ENCODE measurements at places on chromosomes 5 and 9.

- DNase-seq = peak; percentile 19
These were observed 19.0 kb upstream of the FAM169A start for GRCh38 chr5:74885170-74885569.

- DNase-seq = no peak
These were observed 180.2 kb downstream of the ADCY2 start for GRCh38 chr5:7576023-7576715.

DNA sequence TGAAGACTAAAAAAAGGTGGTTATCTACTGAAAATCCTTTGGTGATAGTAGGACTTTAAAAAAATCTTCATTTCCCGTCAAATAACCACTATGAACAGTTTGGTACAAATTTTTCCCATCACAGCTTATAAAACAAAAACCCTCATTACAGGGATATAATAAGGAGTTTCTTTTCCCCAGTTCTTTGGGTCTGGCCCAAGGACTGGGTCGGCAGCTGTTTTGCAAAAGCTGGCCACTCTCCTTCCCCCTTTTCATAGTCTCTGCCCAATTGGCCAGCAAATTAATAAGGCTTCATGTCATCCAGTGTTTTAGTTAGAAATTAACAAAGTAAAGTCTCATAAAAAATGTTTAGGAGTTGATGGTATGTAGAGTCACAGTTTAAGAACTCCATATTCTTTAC is 47.0 kb upstream of the PDE8B start:
- no peak for DNase-seq

- no peak for DNase-seq
These were observed 13.0 kb downstream of the TNIP1 start for GRCh38 chr5:151067632-151068432.

- no peak for DNase-seq
These were observed 17.6 kb downstream of the NREP start for GRCh38 chr5:111739416-111739815.

DNA sequence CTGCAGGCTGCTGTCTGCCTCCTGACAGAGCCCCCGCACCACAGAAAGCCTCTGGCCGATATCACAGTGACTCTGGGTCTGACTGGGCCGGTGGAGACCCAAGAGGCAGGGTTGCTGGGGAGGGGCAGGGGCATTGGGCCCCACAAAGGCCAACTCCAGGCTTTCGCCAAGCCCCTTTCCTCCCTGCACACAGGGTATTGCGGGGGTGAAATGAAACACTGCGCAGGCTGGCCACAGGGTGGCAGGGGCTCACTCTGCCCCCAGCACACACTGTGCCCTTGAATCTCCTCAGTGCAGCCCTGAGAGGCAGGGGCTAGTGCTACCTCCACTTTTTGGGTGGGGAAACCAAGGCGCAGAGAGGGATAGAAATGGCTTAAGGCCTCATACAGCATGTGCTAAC is 44.6 kb downstream of the BARX1 start:
- DNase-seq = no peak

DNA sequence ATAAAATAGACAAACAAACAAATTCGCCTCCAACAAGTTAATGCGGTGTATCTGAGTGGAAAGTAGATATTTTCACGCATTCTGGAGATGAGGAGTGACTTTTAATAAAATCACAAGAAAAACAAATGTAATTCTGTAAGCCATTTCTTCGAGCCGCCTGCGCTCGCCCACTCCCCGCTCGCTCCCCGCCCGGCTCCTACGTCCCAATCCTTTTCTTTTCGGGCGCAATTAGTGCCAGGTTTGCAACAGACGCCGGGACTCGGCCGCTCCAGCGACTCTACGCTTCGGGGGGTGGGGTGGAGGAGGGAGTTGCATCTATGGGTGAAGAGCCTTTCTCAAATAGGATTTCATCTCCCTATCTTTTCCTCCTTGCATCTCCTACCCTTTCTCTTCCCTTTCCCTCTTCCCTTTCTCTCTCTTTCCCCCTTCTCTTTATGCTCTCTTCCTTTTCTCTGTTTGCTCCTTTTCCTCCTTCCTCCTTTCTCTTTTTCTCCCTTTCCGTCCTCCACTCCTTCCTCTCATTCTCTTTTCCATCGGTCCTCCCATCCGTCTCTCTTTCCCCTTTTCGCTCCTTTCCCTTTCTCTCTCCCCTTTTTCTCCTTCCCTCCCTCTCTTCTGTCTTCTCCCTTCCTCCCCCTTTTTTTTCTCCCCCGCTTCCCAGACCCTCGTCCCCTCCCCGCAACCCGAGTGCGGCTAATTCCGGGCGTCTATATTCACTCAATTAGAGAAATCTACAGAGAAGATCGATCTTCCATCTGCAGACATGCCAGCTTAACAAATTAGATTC is 6.1 kb upstream of the OTP start:
- DNase-seq = no peak

GRCh38 chr9:34651321-34651720 is 664 bp upstream of the IL11RA start:
- DNase-seq = peak; percentile 23

GRCh38 chr9:135224286-135224877 is 136.9 kb downstream of the OLFM1 start:
- DNase-seq = no peak

- DNase-seq = no peak
These were observed 3.9 kb downstream of the FABP6 start for GRCh38 chr5:160233215-160233614.

- no peak for DNase-seq
These were observed 452.0 kb downstream of the DMRTA1 start for GRCh38 chr9:22898591-22898990.

DNA sequence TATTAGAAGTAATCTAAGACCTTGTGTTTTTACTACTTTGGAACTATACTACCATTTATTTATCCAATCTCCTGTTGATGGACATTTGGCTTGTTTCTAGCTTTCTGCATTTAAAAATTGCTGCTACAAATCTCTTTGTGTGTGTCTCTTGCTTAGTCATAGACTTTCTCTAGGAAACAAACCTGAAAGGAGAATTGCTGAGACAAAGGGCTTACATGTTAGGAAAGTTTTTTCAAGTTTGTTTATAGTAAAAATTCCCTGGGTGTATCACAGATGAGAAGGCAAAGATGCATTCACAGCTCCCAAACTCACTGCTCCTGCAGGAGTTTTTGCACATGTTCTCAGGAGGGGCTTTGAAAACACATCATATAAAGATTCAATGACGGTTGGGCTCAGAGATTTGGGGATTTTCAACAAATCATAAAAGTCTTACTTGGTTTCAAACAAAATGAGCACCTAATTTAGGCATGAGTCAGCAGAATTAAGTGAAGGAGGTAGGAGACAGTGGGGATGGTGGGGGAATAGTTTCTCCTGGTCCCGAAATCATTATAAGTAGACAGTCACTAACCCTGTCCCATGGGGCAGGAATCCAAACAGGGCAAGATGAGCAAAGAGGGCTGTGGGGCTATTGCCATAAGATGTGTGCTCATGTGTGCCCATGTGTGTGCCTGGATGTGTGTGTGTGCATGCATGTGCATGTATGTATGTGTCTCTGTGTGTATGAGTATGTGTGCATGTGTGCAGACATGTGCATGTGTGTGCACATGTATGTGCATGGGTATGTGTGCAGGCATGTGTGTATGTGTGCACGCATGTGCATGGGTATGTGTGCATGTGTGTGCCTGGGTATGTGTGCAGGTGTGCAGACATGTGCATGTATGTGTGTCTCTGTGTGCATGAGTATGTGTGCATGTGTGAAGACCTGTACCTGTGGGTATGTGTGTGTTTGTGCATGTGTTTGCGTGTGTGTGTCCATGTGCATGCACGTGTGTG is 43.4 kb upstream of the S1PR3 start:
- no peak for DNase-seq

Data from astrocyte of the cerebellum (primary cell).